ENCODE measurements at places on chromosomes 3 and 15.
A peak's percentile ranks its signal among the peaks of the same experiment; 100 is the strongest.

GRCh38 chr3:151864423-151865101 is 8.9 kb upstream of the SUCNR1 start:
- no peak for DNase-seq

GRCh38 chr15:69061414-69061842 is 46.9 kb downstream of the NOX5 start:
- DNase-seq: no peak

GRCh38 chr3:57815036-57815435 is 58.9 kb downstream of the SLMAP start:
- DNase-seq: no peak

DNA sequence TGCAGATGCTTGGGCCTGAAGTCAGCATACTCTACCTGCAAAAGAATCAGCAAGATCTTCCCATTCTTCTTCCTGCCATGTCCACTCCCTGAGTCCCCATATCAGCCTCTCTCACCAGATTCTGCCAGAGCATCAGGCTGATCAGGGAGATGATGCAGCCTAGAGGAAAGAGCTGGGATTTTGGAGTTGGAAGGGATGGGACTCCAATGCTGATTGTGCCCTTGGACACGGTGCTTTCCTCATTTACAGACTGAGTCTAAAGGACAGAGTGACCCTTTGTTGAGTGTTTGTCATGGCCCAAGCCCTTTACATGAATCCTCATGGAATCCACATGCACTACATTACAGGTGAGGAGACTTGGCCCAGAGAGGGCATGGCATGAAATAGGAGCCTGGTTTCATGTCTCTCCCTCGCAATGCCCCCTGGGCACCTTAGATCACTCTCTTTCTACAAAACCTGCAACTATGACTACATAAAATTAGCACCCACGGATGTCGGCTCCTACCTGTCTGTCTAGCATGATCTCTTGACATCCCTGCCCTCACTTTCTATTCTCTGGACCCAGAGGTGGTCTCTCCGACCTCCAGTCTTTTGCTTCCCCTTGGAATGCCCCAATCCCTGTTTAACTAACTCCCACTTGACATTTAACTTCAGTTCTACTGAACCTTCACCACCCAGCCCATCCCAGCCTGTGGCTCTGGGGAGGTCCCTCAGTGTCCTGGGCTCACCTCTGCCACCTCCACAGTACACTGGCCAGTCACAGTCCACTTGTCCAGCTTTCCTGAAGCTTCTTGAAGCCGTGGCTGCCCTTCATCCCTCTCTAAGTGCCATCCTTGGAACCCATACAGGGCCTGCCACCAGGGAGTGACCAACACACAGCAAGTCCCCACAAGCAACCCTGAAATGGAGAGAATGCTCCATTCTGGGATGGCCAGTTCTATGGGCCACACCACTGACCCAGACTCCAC is 173.5 kb downstream of the ABHD5 start:
- no peak for DNase-seq

DNA sequence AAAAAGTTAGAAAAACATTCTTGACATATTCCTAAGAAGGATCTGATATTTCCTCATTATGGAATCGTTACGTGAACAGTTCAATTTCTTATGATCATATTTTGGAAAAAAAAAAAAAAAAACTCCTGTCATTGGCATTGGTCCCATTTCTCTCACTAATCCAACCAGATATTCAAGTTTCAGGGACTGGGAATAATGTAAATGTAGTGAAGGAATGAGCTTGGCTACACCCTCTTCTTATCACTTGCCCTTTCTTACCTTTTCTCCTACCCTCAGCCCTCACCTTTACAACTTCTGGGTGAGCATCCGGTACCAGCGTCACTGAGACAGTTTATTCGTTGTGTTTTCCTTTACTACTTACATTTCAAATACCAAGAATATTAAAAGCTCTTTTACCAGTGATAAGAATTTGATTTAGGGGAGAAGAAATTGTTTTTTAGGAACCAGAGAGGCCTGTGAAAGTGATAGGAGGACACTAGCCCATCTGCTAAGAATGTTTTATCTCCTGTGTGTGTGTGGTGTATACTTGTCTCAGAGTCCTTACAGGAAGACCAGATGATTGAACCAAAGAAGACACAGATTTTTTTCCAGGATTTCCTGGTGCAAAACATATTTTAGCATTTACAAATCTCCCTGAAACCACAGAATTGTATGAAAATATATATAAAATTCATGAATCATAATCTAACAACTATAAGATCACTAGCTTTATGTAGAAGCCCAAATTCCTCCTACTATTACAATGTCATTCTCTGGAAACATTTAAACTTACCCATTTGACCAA is 946.7 kb downstream of the ZPLD1 start:
- no peak for DNase-seq

- DNase-seq: peak; percentile 12
Measured at GRCh38 chr3:10532939-10533736, 27.8 kb upstream of the ATP2B2 start.

- DNase-seq: no peak
Measured at GRCh38 chr3:179288845-179289244, 34.0 kb upstream of the ZNF639 start.

DNA sequence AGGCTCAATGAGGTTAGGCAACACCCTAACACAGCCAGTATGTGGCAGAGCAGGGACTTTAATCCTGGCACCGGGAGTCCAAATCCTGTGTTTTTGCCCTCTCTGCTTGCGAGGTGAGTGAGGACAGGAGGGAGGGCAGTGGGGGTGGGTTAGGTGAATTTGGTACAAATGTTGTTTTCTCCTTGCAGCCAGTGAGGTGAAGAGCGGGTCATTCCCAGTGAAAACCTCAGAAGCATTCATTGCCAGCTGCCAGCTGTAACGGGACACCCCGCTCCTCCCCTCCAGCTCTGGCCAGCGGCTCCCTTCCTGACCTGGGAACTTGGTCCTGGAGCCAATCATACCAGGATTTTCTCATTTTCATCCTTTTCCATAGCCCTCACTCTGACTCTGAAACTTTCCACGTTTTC is 45.7 kb upstream of the RAB6B start:
- peak; percentile 75 for DNase-seq

- DNase-seq: no peak
Measured at GRCh38 chr3:105960381-105960780, 91.6 kb upstream of the CBLB start.

- DNase-seq: peak; percentile 87
Measured at GRCh38 chr3:33277193-33277882, at the start of gene FBXL2. Gene FBXL2 (plus strand): TSS chr3:33277442. CDS start chr3:33277513, 71 bp downstream.

DNA sequence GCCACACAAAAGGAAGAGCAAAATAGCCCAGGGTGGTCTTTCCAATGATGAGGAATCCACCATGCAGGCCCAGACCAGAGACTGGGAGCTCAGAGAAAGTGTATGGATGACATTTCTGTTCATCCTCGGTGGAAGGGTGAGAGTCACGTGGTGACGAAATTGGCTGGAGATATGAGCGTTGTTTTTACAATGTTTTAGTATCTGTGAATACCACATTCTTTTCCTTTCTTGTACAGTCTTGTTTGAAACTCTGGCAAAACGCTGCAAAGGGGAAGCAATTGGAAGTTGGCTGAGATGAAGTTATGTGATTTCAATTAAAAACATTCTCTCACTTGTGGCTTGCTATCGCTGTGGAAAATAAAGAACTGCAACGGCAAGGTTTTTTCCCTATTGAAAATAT is 137.5 kb downstream of the MAGI1 start:
- DNase-seq: no peak

- no peak for DNase-seq
Measured at GRCh38 chr3:28349469-28350000, 911 bp upstream of the AZI2 start.

DNA sequence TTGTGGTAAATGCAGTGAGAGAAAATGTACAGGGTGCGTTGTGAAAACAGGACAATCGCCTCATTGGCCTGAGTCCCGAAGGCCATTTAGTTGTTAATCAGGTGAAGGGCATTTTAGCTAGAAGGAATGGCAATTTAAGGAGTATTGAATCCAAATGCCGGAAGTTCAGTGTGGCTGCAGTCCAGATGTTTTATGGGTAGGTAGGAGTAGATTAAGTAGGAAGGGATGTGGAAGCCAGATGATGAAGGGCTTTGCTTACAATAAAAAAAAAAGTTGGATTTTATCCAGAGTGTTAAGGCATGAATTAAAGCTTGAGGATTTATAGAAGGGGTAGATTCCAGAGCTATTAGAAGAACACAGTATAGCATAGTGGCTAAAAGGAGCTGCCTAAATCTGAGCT is 572.7 kb downstream of the NLGN1 start:
- DNase-seq: no peak

DNA sequence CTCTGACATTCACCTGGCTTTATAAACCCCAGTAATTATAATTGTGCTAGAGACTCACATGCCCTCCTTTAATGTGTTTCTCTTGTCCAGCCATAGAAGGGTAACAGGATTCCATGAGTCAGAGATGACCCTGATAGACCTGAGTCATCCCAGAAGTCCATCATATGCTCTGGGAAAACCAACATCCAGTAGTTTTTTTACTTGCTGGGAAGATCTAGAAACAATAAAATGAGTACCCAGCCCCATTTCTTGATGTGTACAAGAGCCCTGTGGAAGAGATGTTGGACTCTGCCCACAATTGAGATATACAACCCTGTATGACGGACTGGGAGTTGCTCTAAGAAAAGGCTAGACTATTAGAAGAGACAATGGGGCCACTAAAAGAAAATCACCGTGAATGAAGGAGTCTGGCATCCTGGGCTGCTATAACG is 22.4 kb upstream of the THUMPD3 start:
- no peak for DNase-seq

GRCh38 chr15:73560501-73561117 is 72.6 kb downstream of the NPTN start:
- DNase-seq: no peak

GRCh38 chr3:126205717-126206655 is 25.6 kb upstream of the ALDH1L1 start:
- no peak for DNase-seq

- no peak for DNase-seq
Measured at GRCh38 chr15:85389772-85390171, 9.4 kb downstream of the AKAP13 start.

DNA sequence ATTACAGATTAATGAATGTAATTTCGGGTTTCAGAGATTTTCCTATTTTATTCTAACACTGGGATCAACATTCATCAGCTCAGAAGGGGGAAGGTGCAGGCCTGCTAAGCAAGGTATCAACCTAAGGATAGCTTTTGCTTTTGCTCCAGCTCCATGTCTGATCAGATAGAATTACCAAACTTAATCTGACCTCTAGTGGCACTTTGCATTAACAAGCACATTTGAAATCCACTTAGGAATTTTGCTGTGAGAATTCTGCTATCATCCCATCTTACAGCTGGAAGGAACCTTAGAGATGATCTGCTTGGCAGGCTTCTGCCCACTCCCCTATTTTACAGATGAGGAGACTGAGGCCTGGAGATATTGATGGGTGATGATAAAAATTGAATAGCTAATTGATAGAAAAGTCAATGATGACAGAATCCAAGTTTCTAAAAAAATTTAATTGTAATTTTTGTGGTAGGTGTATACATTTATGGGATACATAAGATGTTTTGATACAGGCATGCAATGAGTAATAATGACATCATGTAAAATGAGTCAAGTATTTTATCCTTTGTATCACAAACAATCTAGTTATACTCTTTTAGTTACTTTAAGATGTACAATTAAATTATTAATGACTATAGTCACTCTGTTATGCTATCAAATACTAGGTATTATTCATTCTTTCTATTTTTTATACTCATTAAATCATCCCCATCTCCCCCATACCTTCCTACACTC is 209.2 kb upstream of the ZPLD1 start:
- DNase-seq: no peak

DNA sequence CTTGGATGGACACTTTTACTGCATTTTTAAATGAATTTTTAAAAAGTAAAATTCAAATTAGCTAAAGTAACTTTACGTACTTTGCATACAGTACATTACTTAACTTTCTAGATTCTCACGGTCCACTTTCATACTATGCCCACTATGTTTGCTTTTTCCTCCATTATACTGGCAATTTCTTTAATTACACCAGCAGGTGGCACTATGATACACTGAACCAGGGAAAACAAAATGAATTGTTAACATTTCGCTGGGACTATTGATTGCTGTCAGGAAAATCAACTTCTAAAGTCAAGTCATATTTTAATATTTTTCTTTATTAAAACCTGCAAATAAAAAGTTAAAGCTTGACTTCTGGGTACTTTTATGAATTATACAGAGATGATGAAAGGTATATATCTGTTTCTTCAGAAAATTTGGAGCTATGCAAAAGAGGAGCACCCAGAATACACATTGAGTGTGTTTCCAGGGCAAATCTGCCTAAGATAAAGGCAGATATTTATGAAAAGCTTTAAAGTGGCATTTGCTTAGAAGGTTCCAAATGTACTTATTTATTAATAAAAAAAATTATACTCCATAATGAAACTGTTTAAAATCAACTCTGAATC is 21.8 kb upstream of the POU1F1 start:
- DNase-seq: no peak

DNA sequence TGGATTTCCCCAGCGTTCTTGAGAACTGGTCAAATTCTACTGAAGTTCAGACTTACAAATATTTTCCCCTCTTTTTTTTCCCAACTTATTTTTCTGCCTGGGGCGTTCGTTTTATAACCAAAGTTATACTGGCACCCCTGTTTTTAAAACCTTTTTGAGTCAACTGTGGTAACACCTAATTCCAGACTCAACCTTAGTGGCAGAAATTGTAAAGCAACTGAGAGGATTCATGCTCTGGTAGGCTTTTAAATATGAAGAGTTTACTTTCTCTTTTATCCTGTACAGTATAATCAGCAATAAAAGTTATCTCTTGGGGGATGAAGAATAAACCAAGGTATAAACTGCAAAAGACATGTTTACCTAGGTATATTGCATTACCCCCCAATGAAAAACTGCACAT is 2.3 kb downstream of the IL5RA start:
- no peak for DNase-seq

DNA sequence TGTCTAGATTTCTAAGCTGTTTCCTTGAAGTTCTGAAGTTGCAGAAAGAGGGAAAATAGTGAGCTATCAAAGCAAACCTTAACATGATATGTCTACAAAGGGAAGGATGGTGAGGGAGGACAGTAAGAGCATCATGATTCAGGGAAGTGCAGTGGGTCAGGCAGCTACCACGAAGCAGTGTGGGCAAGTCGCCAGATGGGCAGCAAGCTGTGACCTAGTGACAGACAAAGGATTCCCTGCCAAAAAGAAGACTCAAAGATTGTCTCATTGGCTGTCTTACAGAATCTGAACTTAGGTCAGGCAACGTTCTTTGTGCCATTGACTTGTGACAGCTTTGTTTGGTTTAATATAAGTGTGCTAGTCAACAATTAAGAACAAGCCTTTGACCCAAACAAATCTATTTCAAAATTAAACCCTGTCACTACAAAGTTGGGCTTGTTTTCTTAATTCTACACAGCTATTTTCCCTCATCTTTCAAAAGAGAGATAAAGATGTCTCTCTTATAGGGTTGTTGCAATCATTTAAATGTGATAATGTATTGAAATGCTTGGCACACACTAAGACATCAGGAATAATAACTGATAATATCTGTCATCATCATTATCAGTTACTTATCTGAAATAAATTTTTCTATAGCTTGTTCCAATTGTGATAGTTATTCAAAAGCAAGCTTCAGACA is 153.3 kb downstream of the ECT2 start:
- DNase-seq: no peak
